NCI-H1092 treated with DMSO at 0.1 percent for 48 hours (cell line): ENCODE measurements at places on chromosomes 3 and 15.

- DNase-seq: no peak
Measured at GRCh38 chr3:128933922-128934253, 54.5 kb downstream of the ACAD9 start.

- no peak for DNase-seq
Measured at GRCh38 chr15:95446854-95447253, 883.6 kb upstream of the NR2F2 start.

DNA sequence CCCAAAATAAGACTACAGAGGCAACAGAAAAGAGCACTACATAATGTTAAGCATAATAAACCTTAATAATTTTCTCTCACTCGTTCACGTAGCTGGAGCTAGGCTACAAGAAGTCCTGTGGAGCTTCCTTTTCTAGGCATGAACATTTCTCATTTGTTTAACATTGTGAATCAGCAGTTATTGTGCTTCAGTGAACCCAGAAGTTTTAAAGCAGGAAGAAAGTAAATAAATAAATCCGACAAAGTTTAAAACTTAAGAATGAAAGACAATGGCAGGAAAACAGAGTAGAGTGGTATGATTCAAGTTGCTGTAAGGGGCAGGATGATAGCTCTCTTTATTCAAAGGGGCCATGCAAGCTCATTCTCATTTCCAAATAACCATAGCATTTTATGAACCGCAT is 191.8 kb downstream of the LSAMP start:
- DNase-seq: no peak

DNA sequence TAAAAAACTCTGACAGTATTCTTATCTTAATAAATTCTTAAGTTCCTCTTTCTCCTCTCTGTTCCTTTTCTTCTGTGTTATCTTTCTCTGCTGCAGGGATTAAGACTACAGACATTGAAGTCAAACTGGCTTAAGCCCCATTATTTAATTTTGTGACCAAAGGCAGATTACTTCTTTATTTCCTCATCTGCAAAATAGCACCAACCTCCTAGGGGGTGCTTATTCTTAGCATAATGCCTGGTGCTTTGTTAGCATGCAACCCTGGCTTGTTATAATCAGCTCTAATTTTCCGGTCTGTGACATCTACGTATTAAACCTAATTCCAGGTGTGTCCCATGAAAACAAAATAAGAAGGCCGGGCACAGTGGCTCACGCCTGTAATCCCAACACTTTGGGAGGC is 23.8 kb downstream of the SEMA6D start:
- no peak for DNase-seq

- no peak for DNase-seq
Measured at GRCh38 chr3:149603126-149604074, 54.4 kb downstream of the WWTR1 start.

- no peak for DNase-seq
Measured at GRCh38 chr3:144511346-144511745, 539.7 kb downstream of the DIPK2A start.

GRCh38 chr3:19947549-19948225 is 790 bp downstream of the RAB5A start:
- peak; percentile 18 for DNase-seq

DNA sequence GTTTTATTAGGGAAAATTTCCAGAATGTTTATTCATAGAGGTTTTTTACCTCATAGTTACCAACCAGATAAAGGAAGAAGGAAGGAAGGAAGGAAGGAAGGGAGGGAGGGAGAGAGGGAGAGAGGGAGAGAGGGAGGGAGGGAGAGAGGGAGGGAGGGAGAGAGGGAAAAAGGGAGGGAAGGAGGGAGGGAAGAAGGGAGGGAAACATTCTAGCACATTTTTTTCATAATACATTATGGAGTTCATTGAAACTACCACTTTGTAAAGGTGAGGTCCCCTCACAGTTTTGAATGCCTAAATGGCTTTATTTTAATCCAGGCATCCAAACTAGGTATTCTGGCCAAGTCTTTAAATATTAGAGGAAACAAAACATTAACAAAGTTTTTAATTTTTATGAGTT is 1049.1 kb downstream of the ROBO1 start:
- DNase-seq: no peak

- no peak for DNase-seq
Measured at GRCh38 chr3:69014022-69014580, 617 bp upstream of the EOGT start.

GRCh38 chr3:107241217-107241616 is 136.0 kb upstream of the CCDC54 start:
- DNase-seq: no peak

DNA sequence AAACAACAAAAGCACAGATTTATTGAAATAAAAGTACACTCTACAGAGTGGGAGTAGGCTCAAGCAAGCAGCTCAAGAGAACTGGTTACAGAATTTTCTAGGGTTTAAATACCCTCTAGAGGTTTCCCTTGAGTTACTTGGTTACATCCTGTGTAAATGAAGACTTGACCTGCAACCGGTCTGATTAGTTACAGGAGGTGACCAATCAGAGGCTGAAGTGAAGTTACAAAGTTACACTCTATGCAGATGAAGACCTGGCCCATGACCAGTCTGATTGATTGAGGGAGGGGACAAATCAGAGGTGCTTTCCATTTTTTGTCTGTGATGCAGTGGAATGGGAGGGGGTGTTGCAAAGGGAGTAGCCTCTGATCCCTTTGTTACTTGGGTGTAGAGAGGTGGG is 723.4 kb downstream of the ZPLD1 start:
- DNase-seq: no peak

- no peak for DNase-seq
Measured at GRCh38 chr3:103195216-103195615, 760.4 kb downstream of the ZPLD1 start.

- no peak for DNase-seq
Measured at GRCh38 chr15:82530006-82530405, 10.3 kb downstream of the RPS17 start.

- no peak for DNase-seq
Measured at GRCh38 chr15:56295433-56295832, 51.8 kb upstream of the RFX7 start.

DNA sequence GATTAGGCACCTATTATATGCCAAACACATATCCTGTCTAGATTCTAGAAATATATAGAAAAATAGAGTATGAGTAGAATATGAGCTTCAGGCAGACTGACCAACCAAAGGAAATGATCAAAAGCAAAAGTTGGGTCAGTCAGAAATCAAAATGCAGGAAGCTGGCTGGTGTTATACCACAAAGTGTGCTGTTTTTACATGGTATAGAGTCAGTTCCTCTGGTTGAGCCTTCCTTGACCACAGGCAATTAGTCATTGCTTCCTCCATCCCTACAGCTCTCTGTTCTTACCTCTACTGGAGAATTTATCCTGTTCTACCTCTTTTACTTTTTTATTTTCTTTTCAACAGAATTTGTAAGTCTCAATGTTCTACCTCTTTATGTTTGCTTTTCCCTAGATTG is 149.8 kb downstream of the TMCO5A start:
- DNase-seq: no peak

GRCh38 chr15:80093854-80094418 is 34.5 kb downstream of the ZFAND6 start:
- DNase-seq: no peak

GRCh38 chr3:79881431-79881830 is 113.6 kb upstream of the ROBO1 start:
- no peak for DNase-seq

DNA sequence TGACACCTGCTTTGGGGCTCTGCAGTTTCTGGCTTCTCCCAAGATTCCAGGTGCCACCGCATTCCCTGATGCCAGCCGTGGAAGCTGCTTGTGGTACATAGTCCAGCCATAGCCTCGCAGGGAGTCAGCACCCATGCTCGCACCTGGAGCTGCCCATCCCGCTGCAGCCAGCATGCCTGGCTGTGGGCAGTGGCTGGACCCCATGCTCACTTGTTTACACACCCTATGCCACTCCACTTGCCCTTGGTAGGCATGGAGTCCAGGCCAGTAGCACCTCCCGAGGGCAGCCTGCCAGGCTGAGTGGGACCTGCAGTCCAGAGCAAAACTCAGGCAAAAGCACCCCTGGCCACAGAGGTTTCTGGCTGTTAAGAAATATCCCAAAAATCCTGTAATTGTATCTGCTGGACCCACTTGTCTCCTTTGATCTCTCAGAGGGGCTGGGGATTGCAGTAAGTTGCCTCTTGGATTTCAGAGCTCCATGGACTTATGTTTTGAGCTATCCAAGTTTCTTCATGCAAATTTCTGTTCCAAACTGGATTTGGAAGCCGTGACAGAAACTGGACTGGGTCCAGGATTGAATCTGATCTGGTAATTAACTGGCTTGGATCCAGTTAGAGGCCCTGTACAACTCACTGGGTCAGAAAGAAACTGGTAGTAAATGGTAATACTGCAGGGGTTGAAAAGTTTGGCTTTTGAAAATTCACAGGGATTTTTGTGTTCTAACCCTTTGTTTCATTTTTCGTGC is 149.3 kb downstream of the FMN1 start:
- peak; percentile 5 for DNase-seq

DNA sequence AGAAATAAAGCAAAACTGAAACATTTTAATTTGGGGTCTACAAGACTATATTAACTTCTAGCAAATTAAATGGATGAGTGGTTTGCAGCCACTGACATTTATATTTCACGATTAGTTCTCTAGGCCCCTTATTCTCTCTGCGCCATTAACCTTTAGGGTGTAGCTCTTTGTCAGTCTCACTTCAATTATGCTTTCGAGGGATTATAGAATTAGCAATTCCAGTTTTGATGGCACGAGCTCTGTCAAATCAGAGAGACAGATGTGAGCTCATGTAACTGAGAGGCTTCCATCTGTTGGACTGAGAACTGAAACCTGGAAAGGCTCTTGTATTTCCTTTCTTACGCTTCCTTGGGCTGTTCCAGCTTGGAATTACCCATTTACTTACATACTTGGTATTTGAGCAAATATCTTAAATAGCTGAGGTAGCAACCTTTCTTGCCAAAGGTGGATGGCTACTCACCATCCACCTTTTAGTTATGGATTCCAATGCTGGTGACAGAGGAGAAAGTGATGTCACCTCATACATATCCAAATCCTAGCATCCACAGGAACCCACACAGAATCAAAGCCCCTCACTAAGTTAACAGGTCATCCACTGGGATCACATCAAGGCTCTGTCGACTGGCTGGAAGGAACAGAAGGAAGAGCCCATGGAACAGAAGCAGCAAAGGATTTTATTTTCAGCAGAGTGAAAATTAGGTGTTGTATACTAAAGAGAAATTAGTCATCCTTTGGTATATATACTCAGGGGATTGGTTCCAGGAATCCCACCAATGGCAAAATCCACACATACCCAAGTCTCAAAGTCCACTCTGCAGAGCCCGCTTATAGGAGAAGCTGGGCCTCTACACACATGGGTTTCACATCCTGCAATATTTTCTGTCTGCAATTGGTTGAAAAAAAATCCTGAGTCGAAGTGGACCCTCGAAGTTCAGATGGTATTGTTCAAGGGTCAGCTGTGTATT is 20.8 kb downstream of the VGLL4 start:
- no peak for DNase-seq

DNA sequence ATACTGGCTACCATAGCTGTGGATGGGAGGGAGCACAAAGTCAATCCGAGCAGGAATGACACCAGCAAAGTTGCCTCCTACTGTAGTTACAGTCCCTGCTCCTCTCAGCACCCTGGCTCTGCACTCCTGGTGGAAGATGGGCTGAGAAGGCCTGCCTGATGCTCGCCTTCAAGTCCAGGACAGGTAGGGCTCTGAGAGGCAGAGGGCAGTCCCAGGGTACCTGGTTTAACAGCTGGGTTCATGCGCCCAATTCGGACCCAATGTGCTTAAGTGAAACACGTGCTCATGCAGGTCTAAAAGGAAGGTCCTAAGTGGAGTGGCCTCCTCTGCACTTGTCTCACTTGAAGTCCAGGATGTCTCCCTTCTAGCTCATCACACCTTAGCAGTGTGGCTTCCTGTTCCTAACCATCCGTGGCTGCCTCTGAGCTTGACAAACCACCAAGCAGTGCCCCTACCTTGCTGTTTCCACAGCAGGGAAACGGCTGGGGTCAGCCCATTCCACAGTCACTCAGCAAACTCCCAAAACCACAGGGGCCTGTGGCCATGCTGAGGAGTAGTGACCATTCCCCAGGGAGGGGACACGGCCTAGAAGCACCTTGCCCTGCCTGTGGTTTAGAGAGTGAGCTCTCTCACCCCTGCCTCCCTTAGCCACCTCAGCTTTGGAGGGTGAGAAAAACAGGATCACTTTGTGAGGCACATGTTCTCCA is 3.9 kb upstream of the MUSTN1 start:
- DNase-seq: no peak

DNA sequence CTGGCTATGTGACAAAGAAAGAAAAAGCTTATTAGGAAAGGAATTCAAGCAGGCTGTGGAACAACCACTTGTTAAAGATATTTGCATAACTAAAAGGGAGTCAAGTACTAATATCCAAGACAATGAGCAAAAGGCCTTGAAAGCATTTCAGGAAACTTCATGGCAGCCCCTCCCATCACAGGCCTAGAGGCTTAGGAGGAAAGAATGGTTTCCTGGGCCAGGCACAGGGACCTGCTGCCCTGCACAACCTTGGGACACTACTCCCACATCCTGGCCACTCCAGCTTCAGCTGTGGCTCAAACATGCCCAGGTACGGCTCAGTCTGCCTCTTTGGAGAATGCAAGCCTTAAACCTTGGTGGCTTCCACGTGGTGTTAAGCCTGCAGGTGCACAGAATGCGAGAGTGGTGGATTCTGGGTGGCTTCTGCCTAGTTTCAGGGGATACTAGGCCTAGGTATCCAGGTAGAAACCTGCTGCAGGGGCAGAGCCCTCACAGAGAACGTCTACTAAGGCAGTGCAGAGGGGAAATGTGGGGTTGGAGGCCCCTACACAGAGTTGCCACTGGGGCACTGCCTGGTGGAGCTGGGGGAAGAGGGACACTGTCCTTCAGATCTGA is 121.6 kb downstream of the OPA1 start:
- no peak for DNase-seq

GRCh38 chr3:38114875-38115644 is 21.9 kb downstream of the ACAA1 start:
- no peak for DNase-seq

DNA sequence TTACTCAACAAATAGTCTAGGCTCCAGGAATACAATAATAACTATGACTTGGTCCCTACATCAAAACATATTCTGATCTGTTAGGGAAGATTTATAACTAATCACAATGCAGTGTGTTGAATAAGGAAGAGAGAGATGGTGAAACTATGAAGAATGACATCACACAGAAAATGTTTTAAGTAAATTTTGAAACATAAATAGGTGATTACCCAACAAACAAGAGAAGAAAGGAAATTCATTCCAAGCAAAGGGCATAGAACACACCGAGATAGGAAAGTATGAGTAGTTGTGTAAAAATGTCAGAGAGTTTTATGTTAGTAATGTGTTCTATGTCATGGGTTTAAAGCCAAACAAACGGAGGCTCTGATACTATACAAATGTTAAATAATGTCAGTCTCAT is 13.4 kb downstream of the SEC62 start:
- no peak for DNase-seq

- DNase-seq: no peak
Measured at GRCh38 chr3:146133441-146133840, 27.5 kb downstream of the PLOD2 start.
